ENCODE measurements at places on chromosomes 5 and 9. TPM values are rescaled to one million over a fixed set of nuclear protein-coding genes. Genes with fewer than 3 reads are reported as not detected.

ANKRD31 gene
- total RNA-seq = 1.2 TPM

DNA sequence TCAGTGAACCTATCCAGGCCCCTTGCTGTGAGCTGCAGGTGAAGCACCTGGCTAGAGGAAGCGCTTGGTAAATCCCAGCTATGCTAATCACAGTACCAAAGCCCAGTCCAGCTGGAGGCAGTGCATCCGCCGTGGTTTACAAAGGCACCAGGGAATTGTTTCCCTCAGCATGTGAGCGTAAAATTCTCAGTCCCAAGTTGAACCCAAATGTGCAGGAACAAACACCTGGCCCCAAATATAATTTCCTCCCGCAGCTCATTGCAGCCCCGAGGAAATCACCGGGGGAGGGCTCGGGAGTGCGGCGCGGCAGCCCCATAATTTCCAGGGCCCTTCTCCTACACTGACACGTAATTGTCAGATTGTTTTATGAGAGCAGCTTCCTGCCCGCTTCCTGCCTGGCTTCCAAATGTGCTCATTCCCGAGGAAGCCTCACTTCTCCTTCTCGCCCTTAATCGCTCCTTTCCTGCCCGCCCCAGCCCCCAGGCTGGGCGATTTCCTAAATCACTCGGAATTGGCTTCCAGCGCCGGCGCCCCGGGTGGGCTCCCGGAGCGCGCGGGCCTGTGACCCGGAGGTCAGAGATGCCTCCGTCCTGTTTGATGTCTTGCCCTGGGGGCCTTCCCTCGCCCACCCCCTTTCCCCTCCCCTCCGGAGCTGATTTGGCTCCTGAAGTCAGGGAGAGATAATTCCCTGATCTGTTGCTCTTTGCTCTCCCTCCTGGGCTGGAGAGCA, 134.4 kb downstream of the FGF1 start:
- H3K27ac ChIP-seq = no peak overlapping the region
- DNase-seq = no peak
- H3K4me3 ChIP-seq = peak overlapping the region; percentile 10
- no peaks in the 10 kb centered on the region for H3K36me3 ChIP-seq
- H3K27me3 ChIP-seq = no peaks in the 10 kb centered on the region

- no peaks in the 10 kb centered on the region for H3K4me1 ChIP-seq
- DNase-seq = no peak
- H3K36me3 ChIP-seq = no peaks in the 10 kb centered on the region
- H3K27ac ChIP-seq = no peak overlapping the region
- no peaks in the 10 kb centered on the region for H3K27me3 ChIP-seq
- H3K4me3 ChIP-seq = no peak overlapping the region
Measured at GRCh38 chr5:76305269-76305668, 97.8 kb upstream of the IQGAP2 start.

DNA sequence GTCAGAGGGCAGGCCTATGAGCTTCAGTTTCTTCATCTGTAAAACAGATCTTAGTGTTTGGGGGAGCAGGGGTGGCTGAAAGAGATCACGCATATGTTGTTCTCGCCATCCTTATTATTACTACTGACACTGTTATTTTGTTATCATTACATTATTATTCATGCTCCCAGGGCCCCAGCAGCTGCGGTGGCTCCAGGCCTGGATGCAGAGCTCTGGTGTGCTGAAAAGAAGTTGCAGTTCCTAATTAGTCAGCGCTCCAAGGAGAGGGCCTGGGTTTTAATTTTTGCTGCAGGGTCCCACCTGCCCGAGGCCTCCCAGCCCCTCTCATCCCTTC, 19.5 kb downstream of the CXXC5 start:
- H3K27me3 ChIP-seq = no peaks in the 10 kb centered on the region
- H3K4me1 ChIP-seq = peaks cover 95% of the 10 kb centered on the region
- peak overlapping the region; percentile 52 for H3K4me3 ChIP-seq
- H3K27ac ChIP-seq = peak overlapping the region; percentile 95
- H3K36me3 ChIP-seq = no peaks in the 10 kb centered on the region

ATG10 gene
- total RNA-seq = 4.2 TPM

Measured in vagina (tissue), 2 donors.